ENCODE measurements at places on chromosomes 3 and 15.

DNA sequence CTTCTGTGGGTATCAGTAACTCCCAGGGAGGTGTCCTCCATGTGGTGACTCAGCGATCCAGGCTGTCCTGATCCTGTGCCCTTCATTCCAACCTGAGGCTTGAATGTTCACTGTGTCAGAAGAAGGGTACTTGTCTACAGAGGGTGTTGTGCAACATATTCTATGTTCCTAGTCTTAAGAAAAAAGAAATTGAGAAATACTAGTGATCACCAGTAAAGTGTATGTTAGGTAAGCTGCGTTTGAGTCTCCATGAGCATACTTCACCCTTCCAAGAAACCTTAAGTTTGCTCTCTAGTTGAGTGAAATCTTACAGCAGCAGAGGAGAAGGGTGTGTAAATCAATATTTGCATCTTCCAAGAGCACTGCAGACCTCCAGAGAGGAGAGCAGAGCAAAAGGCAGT lies 122.2 kb upstream of the SLC24A5 start:
- DNase-seq, result no peak

GRCh38 chr3:115580566-115580965 lies 42.7 kb upstream of the GAP43 start:
- DNase-seq, result peak; percentile 15

DNA sequence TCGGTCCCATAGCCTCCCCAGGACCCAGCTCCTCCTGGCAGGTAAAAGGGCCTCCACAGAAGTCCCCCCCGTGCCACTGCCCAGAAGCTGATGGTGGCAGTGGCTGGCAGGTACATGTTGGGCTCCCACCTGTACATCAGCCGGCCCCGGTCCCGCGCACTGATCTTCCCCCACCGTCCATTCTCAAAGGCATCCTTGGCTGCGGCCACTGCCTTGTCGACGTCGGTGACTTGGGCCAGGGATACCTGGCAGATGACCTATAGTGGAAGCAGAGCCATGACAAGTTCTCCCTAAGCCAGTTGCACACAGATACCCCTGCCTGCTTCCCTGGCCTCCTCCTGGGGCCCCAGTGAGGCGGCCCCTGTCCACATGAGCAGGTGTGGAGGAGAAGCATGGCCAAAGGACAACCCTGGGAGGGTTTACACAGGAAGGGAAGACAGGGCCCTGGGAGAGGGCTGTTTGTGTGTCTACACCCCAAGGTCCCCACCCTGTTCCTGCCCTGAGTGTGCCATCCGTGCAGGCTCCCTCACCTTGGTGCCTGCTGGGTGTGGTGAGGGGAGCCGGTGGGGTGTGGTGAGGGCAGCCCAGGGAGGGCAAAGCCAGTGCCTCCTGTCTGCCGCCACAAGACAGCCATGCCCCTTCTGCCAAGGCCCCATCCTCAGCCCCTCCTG lies 44.8 kb downstream of the ALDH1L1 start:
- DNase-seq, result no peak

GRCh38 chr15:84752700-84753099 lies 4.3 kb downstream of the ZNF592 start:
- DNase-seq, result peak; percentile 64

DNA sequence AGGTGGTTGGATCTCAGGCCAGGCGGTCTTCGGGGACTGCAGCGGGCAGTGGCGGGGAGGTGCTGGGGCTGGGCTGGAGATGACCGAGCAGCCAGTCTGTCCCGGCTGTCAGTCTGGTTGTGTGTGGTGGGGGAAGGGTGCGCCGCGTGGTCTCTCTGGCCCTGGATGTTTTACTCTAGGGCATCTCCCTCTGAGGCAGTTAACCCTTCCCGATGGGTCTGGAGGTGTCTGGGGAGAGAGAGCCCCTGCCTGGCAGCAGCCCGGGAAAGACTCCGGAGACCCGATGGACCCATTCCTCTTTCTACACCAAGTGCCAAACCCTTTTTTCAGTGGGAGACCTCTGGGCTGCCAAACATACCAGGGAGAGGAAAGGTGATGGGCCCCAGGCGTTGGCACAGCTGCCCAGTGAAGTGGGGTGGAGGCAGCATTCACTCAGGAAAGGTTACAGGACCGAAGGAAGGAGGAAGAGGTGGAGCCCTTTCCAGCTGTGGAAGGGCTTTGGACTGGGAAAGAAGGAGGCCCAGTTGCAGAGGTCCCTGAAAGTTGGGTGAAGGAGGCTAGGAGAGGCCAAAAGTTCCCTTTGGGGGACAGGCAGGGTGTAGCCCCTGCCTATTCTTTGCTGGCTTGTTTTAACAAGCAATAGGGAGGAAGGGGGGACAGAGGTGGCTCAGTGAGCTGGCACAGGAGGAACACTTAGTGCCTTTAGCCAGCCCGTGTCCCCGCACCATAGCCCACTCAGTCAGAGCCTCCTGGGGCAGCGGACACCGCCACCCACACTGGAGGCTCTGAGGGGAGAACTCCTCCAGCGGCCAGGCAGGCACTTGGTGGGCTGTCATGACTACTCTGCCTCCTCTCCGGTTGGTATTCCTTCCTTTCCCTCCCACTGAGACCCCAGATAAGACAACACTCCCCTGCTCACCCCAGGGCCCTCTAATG lies 2.7 kb upstream of the BAHD1 start:
- no peak for DNase-seq
